Forelimb muscle (tissue), 1 donor: ENCODE measurements at places on chromosomes 11 and 22.
A peak's percentile ranks its signal among the peaks of the same experiment; 100 is the strongest.

DNA sequence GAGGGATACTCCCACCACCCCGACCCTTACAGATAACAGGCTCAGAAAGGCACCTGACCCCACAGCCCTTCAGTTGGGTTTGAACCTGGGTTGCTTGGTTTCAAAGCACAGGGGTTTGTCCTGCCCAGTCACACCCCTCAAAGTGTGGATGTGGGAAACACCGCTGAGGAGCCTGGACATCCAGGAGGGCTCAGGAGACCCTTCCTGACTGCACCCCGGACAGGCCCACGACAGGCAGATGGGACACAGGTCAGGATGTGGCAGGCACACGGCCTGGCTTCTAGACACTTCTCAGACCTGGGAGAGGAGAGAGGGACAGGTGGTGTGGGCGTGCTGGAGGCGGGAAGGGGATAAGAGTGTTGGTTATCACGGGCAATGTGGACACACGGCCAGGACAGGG, 932.3 kb downstream of the BRD1 start:
- DNase-seq: no peak

DNA sequence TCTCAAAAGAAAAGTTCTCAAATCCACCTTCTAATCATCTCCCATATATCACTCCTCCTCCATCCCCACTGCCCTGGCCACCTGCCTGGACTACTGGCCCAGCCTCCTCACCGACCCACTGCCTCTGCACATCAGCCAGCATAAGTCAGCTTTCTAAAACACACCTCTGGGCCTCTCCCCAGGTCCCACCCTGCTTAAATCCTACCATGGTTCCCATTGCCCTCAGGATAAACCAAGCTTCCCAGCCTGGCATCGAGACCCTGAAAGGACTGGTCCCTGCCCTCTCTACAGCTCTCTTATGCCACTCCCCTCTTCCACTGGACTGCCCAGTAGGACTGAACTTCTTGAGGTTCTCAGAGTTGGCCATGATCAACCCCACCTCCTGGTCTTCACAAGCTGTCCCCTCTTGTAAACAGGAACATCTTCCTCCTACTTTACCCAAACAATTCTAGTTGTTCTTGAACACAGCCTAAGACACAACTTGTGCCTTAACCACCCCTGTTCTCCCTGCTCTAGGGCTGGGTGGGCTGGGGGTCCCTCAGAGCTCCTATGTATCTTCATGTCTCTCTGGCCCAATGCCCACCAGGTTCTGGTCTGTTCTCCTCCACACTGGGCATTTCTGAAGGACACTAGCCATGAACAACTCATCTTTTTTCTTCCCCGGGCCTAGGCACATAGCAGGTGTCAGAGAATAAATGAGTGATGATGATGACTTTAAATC, 12.6 kb upstream of the P2RY6 start:
- DNase-seq: no peak

- no peak for DNase-seq
Observed at GRCh38 chr11:121500717-121501116, 48.0 kb upstream of the SORL1-AS1 start.

- peak; percentile 72 for DNase-seq
Observed at GRCh38 chr11:26753723-26754504, 32.1 kb upstream of the SLC5A12 start.

DNA sequence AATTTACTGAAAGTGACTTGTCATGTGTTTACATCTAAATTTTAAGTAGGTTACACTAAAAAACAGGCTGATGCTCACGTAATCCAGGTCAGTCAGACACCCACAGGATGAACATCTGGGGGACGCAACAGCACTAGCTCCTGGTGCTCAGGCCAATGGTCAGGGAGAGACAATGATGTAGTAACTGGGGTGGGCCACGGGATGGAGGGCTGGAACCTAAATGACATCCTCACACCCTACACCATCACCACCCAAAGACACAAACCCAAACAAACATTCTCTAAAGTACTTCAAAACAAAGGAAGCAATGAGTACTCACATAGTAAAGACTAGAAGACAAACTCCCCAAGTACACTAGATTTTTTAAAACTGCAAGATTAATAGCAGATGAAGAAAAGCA, 53.5 kb upstream of the SLC25A1 start:
- no peak for DNase-seq

- no peak for DNase-seq
Observed at GRCh38 chr11:64449381-64450167, 90.6 kb downstream of the RPS6KA4 start.

DNA sequence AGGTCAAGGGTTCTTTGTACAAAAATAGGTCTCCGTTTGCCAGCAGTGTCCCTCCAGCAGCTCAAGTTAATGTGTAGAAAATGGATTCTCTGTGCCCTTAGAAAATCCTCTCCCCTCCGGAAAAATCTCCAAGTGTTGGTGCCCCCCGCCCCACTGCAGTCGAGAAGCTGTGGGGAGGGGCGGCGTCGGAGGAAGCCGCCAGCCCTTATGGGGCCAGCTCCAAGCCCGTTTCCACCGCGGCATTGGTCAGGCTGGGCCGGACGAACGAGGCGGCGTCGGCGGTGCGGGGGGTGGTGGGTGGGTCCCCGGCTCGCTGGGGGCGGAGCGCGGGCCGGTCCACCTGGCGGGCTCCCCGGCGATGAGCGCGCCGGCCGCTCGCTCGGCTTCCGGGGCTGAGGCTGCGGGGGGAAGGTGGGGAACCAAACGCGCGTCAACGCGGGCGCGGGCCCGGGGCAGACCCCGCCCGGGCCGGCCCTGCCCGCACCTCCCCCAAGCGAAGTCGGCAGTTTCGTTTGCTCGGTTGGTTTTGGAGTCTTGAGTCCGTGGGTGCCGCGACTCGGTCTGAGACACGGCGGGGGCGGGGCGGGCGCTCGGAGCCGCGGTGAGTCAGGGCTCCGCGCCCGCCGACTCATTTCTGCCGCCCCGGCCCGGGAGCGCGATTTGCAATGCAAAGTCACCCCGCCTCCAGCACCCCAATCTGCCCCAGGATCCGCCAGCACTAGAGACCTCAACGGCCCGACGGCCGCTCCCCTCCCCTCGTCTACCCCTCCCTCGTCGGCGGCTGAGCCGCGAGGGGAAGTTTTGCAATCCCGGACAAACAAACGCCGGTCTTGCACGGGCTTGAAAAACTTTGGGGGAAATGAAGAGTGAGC, 1.4 kb downstream of the ASCL2 start:
- no peak for DNase-seq

DNA sequence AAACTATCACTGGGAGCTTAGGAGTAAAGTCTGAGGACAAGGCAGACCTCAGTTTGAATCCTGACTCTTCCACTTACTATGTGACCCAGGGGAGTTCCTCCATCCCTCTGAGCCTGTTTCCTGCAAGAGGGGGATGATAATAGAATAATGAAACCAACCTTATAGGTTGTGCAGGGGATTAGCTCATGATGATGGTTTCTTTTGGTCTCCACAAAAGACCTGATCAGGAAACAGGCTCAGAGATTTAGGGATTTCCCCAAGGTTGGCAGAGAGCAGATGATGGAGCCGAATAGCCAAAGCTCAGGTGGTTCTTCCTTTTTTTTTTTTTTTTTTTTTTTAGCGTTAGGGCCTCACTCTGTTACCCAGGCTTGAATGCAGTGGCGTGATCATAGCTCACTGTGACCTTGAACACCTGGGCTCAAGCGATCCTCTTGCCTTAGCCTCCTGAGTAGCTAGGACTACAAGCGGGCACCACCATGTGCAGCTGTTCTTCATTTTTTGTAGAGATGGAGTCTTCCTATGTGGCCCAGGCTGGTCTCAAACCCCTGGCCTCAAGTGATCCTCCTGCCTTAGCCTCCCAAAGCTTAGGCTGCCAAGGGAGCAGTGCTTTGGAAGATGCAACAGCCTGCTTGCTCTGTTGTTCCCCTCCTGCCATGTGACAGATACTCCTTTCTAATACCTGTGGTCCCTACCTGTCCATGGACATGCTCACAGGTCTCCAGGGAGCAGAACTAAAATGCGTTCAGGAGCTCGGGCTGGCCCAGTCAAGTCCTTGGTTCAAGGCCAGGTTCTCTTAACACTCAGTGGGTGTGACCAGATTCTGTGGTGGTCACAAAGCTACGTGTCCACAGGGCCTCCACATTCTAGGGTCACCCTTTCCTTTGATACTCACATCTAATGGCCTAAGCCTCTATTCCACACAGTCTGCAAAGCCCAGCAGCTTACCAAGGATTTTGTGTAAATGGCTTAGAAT, 22.3 kb downstream of the PATZ1 start:
- DNase-seq: no peak

- DNase-seq: no peak
Observed at GRCh38 chr11:35511666-35512065, 13.8 kb downstream of the PAMR1 start.
